ENCODE measurements at places on chromosomes 12 and 14. TPM values are rescaled to one million over a fixed set of nuclear protein-coding genes. Genes with fewer than 3 reads are reported as not detected.

AJUBA gene
- total RNA-seq, result 8.6 TPM

GARIN6 gene
- total RNA-seq, result not detected

HCAR2 gene
- not detected for total RNA-seq

DNA sequence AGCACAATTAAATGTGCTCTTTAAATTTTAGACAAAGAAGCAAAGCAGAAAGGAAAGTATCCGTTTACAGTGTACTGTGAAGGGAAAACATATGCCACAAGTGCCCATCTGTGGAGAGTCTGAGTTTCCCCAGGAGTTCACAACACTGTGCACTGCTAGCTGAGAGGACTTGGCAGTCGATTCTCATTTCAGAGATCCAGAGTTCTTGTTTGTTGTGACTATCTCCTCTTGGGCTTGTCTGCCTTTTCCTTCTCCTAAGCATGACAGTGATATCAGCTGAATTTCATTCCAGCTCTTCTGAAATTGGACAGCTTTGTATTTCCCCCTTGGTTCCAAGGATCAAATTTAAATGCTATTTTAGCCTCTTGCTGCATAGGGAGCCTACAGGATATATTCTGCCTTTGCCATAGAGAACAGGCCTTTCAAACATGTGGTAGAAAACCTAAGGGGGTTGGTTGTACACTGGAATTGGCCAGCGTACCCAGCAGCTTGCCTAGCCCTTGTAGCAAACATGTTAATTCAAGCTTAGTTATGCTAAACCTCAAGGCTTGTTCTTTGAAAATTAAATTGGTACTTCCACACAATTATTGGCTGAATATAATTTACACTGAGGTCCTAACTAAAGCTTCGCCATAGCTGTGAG lies 259.2 kb upstream of the NOVA1 start:
- no peak for DNase-seq

DNA sequence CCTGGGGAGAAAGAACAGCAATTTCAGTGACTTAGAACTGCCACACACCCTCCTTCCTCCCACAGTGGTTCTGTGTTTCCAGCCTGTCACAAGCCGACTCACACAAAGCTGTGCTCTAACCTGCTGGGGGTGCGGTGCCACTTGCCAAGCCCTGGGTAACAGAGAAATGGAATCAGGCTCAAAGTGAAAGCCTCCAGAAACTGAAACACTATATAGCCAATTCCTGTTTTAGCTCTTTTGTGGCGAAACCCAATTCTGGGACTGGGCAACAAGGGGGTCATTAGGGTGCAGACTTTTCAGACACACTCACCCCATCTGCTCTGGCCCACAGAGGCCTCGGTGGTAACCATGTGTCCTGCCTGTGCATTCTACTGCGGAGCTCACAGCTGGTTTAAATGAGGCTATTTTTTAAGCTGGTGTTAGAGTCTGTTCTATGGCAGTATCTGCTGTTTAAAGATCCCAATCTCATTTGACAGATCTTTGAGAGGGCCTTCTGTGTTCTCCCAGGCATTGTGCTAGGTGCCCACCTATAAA lies 15.2 kb upstream of the ACTR6 start:
- no peak for DNase-seq

Data from left lobe of liver (tissue), 2 donors.